ENCODE measurements at places on chromosomes 6 and 20. TPM values are rescaled to one million over a fixed set of nuclear protein-coding genes. Genes with fewer than 3 reads are reported as not detected.

GRCh38 chr6:157239671-157240058 is 83.7 kb downstream of the TMEM242 start:
- no peak overlapping the region for H3K27ac ChIP-seq
- peaks cover 12% of the 10 kb centered on the region for H3K27me3 ChIP-seq
- H3K4me1 ChIP-seq: peaks cover 21% of the 10 kb centered on the region
- no peak for DNase-seq

- H3K27ac ChIP-seq: no peak overlapping the region
- H3K4me3 ChIP-seq: no peak overlapping the region
These were observed 21.8 kb upstream of the NAA20 start for GRCh38 chr20:19995220-19995863.

- no peaks in the 10 kb centered on the region for H3K4me1 ChIP-seq
- H3K27me3 ChIP-seq: no peaks in the 10 kb centered on the region
- H3K27ac ChIP-seq: no peak overlapping the region
These were observed 141.4 kb upstream of the PTPN1 start for GRCh38 chr20:50368813-50369224.

The PRSS35 gene
- not detected for total RNA-seq

DNA sequence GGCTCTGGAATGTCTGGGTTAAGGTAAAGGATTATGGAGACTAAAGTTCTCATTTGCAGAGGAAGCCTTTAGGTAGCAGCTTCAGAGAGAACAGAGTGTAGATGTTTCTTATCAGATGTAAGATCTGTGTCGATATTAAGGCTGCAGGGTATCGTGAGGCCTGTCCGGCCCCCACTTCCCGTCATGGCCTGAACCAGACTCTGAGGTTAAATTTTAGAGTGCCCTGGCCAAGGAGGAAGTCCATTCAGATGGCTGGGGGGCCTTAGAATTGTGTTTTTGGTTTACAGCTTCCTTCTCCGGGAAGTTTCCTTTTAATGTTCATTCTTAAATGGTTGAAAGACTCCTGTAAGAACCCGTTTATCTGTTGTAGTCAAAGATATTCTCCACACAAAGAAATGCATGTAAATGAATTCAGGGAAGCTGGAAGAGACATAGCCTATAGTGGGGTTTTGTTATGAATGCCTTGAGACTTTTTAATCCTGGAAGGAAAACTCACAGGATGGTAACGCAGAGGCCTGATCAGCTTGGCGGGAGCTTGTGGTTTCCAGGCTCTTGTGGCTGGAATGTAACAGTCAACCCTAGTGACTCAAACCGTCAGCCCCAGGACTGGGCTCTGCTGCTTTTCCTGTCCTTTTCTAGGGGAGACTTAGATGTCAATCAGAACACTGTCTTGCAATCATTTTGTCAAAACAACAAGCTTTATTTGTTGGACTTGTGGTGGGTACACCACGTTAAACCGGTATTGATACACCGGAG is 34.7 kb downstream of the KIF25 start:
- H3K27ac ChIP-seq: no peak overlapping the region
- DNase-seq: no peak
- no peaks in the 10 kb centered on the region for H3K27me3 ChIP-seq
- H3K4me3 ChIP-seq: no peak overlapping the region

The DNMT3B gene
- total RNA-seq: 0.47 TPM

The MRAP2 gene
- not detected for total RNA-seq
